ENCODE measurements at places on chromosomes 13 and 19.

DNA sequence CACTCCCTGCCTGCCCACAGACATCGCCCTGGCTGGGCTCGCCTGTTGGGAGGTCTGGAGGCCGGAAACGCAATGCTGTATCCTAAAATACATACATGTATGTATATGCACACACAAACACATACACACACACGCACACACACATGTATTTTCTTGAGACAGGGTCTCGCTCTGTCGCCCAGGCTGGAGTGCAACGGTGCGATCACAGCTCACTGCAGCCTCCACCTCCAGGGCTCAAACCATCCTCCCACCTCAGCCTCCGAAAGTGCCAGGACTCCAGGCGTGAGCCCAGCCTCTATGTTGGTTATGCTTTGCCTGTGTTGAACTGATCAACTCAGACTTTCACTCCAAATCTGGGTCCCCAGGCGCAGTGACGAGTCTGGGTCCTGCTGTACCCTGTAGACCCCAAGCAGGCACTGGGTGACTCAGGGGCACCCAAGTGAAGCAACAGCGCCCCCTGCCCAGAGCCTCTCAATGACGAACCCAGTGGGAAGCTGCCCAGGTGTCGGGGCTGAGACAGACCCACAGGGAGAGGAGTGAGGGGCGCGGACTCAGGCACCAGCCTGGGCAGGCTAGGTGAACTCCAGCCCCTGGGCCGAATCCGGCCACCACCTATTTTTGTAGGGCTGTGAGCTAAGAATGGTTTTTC is 27.4 kb upstream of the CACTIN start:
- DNase-seq: no peak

- DNase-seq: no peak
These were observed 181.5 kb downstream of the USP12 start for GRCh38 chr13:26989957-26990713.

DNA sequence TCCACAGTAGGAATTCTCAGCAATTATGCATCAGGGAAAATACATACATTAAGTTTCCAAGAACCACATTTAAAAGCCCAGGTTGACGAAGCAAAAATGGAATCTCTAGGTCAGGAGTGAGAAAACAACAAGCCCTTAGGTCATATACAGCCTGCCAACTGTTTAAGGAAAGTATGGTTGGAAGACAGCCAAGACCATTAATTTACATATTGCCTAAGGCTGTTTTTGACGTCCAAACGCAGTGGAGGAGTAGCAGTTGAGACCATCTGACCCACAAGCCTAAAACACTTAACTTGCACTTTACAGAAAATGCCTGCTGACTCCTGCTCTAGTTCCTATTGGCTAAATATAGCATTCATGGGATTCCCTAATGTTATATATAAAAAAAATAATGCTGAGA is 299.0 kb downstream of the ITGBL1 start:
- DNase-seq: no peak

DNA sequence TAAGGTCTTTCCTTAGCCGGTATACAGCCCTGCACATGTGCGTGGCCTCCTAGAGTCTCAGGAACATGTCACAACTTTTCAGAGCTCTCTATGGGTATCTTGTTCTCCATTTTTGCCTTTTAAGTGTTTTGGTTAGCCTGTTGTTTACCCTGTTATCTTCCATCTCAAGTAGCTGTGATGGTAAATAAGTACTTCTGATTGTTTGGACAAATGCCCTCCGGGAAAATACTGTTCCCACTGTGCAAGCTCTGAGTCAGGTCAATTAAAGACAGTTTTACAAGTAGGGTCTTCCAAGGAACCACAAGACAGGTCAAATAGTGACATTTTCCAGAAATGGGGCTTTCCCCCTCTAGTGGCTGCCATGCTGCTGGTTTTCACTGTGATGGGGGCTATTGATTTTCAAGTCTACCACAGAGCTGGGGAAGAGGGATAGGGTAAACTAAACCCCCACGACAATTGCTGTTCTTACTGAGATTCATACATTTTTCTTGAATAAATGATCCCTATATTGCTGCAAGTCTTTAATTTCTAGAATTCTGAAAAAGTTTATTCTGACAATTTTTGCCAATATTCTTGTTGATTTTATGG is 109.5 kb downstream of the TM9SF2 start:
- no peak for DNase-seq

GRCh38 chr13:37616131-37616530 is 17.6 kb upstream of the POSTN start:
- no peak for DNase-seq

- no peak for DNase-seq
These were observed 2.7 kb upstream of the HNRNPL start for GRCh38 chr19:38852231-38853044.

- no peak for DNase-seq
These were observed 42.6 kb downstream of the RFC3 start for GRCh38 chr13:33860526-33860925.

DNA sequence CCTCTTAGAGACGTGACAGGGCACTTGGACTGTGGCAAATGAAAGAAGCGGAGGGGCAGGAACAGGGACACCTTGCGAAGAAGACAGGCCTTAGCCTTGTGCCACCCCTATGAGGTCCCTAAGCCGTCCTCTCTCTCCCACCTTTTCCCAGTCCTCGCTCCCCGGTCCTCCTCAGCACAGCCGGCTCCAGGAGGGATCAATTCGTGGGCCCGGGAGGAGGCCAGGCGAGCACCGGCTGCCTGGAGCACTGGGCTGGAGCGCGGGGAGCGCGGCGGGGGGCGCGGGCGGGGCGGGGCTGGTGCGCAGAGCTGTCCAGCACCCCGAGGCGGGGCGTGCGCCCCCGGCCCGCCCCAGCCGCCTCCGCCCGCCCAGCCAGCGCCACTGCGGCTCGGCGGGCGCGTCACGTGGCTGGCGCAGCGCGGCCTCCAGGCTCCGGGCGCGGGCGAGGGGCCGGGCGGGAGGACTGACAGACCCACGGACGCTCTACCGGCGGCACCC is at the start of gene LRP3:
TSS of gene LRP3 (plus strand) at position 466 of the 498 bp plus-strand sequence. CDS start 456 bp downstream, outside the sequence.
- peak; percentile 29 for DNase-seq

DNA sequence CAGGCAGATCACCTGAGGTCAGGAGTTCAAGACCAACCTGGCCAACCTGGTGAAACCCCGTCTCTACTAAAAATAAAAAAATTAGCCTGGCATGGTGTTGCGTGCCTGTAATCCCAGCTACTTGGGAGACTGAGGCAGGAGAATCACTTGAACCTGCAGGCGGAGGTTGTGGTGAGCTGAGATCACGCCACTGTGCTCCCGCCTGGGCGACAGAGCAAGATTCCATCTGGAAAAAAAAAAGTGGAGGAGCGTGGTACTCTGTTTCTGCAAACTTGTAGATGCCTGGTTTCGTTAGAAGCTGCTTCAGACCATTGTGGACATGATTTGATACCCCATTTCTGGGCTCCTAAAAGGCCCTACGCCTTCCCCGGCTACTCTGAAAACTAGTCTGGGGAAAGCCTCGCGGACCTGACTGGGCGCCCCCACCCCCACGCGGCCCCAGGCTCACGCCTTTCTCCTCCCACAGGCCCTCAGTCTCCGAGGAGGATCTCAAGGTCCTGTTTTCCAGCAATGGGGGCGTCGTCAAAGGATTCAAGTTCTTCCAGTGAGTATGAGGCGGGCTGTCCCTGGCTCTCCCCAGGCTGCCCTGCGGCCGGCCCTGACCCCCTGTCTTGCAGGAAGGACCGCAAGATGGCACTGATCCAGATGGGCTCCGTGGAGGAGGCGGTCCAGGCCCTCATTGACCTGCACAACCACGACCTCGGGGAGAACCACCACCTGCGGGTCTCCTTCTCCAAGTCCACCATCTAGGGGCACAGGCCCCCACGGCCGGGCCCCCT is 11.5 kb downstream of the PLPPR3 start:
- DNase-seq: no peak

GRCh38 chr13:94886191-94886590 is 173.8 kb upstream of the SOX21 start:
- DNase-seq: no peak

GRCh38 chr13:52009946-52010345 is 1.3 kb downstream of the ATP7B start:
- no peak for DNase-seq

- DNase-seq: no peak
These were observed 2.2 kb upstream of the TNFRSF19 start for GRCh38 chr13:23567906-23568460.

- DNase-seq: no peak
These were observed 200.3 kb downstream of the KCTD12 start for GRCh38 chr13:76685938-76686337.

- DNase-seq: no peak
These were observed 22.1 kb upstream of the WDFY2 start for GRCh38 chr13:51562011-51562671.

GRCh38 chr13:29763436-29764180 is 86.8 kb downstream of the UBL3 start:
- DNase-seq: no peak

DNA sequence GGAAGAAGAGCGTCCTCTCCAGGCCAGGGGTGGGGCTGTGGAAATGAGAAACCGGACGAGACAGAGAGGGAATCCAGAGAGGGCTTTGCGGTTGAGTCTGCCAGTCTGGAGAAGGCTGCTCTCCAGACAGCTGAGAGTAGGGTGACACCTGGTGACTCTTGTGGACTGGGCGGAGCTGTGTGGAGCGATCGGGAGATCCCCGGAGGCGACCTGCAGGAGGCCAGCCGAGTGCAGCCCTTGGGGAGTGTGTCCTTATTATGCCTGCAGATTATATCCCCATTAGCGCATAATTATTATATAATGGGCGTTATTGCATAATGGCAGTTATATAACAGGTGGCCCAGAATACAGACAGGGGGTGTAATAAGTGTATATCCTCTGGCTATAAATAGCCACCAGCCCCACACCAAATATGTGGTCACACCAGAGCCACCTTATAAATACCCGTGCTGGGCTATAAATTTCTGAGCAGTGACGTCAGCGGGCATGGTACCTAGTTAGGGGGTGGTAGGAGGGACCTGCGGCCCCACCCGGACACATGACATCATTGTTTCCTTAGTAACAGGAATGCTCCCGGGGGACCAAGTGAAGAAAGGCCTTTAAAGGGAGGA is 41.2 kb downstream of the NFIX start:
- no peak for DNase-seq

GRCh38 chr13:76851961-76852360 is 34.2 kb downstream of the KCTD12 start:
- DNase-seq: no peak

DNA sequence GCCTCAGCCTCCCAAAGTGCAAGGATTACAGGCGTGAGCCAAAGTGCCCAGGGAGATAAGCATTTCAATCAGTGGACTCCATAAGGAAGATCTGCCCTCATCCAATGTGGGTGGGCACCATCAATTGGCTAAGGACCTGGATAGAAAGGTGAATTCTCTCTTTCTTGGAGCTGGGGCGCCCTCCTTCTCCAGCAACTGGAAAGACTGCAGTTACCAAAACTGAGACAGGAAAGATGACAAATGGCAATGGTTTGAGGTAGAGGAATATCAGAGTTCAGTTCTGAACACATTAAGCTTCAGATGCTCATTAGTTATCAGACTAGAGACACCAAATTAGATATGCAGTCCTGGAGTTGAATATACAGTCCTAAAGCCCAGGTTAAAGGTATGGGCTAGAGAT is 10.5 kb upstream of the ELF1 start:
- DNase-seq: no peak

GRCh38 chr13:25372284-25373081 is 709 bp downstream of the ATP8A2 start:
- no peak for DNase-seq

GRCh38 chr13:41496420-41497234 is 39.3 kb downstream of the RGCC start:
- no peak for DNase-seq

DNA sequence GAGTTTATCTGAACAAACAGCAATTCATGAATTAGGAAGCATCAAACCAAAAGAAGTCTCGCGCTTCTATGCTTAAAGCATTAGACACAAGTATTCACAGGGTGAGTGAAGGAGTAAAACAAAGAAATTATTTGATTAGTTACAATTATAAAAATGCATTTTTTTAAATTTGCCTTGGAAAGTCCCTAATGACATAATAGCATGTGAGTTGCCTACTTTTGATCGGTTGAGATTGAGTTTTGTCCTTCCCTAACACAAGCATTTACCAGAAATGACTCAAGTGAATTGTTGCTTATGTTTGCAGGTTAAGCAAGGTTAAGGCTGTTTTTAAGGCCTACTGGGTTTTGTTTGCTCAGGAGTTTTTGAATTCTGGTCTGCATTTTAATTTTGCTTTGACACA is 389 bp upstream of the ZNF649 start:
- no peak for DNase-seq

GRCh38 chr13:27923794-27924528 is 4.2 kb downstream of the PDX1 start:
- no peak for DNase-seq

GRCh38 chr13:73370066-73370465 is 311.3 kb downstream of the KLF5 start:
- DNase-seq: no peak

DNA sequence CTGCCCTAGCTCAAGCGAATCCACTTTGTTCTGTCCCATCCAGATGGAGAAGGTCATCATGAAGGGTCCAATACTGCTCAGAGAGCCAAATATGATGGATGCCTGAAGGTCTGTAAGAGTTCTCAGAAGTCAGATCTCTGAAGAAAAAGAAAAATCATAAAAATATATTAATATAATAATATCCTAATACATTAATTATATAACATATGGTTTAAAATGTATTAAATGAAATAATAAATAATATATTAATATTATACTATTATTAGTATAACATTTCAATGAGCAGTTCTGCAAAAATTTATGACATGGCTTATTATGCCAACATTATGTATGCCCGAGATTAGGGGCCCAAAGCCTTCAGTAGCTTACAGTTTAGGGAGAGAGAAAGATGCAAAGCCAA is 78.2 kb upstream of the GPR12 start:
- DNase-seq: no peak

DNA sequence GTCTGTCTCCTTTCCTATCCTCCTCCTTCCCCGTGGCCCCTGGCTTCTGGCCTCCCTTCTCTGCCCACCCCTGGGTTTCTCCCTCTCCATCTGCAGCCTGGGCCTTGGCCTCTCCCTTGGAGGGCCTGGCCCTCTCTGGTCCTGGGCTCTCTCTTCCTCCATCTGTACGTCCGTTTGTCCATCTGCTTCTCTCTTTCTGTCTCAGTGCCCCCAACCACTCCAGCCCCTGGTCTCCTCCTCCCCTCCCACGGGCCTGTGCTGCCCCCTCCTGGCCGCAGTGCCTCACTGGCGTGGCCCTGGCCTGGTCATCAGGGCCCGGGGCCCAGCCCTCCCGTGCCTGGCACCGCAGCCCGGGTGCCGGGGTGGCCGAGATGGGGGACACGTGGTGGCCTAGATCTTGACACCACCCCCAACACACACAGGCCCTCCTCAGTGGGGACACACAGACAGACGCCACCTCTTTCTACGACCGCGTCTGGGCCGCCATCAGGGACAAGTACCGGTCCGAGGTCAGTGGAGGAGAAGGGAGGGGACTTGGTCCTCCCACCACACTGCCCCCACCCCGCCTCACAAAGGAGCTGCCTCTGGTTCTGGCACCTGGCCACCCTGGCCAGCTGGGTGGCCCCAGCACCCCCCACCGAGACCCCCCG is 11.3 kb downstream of the PRKCSH start:
- DNase-seq: peak; percentile 79

All from nucleus accumbens (tissue), 56 donors.